ENCODE measurements at places on chromosomes 16 and 17.

- DNase-seq = no peak
These were observed 7.7 kb downstream of the ARHGAP17 start for GRCh38 chr16:25007284-25007984.

GRCh38 chr16:82136956-82137821, 32.8 kb downstream of the MPHOSPH6 start:
- no peak for DNase-seq

- no peak for DNase-seq
These were observed 2.8 kb downstream of the DCUN1D3 start for GRCh38 chr16:20897253-20897897.

DNA sequence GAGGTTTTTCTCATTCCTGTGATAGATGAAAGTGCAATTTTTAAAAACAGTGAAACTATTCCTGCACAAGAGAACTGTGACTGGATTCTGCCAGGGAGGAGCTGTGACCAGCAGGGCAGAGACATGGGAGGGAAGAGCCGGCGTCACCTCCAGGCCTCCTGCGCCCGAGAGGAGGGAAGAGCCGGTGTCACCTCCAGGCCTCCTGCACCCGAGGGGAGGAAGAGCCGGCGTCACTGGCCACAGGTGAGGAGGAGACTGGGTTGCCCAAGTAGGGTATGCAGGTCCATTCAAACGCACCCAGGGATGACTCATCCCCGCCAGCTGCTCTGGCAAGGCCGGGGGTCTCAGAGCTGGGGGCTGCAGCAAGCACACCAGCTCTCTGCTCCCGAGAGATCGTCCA, 56.7 kb downstream of the METRNL start:
- no peak for DNase-seq

GRCh38 chr17:78532311-78532710, 44.9 kb downstream of the DNAH17 start:
- DNase-seq = no peak

DNA sequence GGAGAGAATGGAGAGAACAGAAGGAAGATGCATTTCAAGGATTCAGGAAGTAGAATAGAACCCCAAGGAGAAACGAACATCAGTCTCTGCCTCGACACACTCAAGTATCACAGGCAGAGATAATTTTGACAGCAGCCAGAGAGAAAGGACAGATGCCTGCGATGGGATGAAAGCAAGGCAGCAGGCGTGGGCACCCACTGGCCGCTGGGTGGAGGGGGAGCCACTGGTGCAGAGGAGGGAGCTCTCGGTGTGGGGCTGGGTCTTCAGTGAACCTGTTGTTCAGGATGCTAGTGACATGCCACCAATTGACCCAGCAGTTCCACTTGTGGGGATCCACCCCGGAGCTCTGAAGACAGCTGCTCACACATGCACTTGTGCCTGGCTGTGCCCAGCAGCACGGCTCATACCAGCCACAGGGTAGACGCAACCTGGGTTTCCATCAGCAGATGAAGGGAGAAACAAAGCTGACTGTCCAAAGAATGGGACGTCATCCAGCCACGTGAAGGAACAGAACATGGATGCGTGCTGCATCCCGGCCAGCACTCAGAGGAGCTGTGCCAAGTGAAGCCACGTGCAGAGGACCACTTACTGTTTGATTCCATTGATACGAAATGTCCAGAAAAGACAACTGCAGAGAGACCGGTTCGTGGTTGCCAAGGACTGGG, 127.0 kb downstream of the BANP start:
- no peak for DNase-seq

DNA sequence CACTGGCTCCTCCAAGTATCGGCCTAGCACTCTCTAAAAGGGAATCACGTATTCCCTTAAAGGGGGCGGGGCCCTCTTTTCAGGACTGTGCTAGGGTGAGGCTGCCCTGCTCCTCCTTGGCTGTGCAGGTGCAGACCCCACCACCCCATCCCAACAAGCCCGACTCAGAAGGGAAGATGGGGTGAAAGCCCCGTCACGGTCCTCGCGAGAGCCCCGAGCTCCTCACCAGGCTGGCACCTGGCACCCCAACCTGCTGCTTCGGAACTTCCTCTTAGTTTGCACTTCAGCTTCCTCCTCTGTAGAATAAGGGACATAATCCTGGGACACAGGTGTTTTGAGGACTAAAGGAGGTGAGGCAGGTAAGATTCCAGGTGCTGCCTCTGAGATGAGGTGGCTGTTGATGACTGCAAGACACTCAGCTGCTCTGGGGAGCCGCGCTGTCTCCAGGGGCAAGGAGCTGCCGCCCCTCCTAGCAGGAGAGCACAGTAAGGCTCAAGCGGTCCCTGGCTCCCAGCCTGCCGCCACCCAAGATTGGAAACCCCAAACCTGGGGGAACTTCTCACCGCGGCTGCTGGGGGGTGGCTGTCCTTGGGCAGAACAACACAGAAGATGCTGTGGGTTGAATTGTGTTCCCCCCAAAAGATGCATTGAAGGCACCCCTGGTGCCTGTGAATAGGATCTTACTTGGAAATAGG, 88.8 kb downstream of the MGAT5B start:
- no peak for DNase-seq

DNA sequence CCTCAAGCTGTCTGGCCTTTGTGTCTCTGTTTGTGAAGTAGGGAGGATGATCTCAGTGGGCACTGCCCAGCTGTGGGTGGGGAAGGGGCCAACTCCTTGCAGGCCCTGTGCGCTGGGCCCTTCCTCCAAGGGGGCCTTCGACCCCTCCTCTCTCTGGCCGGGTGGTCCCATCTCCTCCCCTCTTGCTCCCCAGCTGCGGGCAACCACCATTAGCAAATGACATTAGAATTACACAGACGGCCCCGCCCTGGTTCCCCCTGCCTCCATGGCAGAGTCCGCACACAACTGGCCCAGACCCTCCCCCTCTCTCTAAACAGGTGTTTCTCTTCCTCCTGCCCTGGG, 2.5 kb upstream of the SLC6A4 start:
- DNase-seq = no peak

- DNase-seq = no peak
These were observed 22.4 kb downstream of the ALDH3A2 start for GRCh38 chr17:19670908-19671307.

- no peak for DNase-seq
These were observed 189.7 kb upstream of the SDK2 start for GRCh38 chr17:73833775-73834488.

DNA sequence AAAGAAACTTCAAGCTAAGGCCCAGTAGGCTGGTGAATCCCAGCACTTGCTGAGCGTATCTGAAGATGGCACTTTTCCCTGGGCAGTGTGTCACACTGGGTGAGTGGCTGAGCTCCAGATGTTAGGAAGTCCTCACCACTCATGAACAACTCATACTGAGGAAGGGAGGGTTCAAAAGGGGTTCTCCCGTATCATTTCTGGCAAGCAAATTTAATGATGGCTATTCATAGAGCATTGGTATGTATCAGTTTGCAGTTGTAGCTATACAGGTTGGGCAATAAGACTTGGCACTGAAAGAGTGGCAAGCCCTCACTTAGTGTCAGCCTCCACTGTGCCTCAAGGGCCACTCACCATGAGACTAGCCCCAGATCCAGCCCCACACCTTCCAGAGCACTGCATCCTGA, 10.7 kb downstream of the GFOD2 start:
- DNase-seq = no peak
